ENCODE measurements at places on chromosomes 5 and 9.

- DNase-seq: no peak
These were observed 1.8 kb downstream of the KLF4 start for GRCh38 chr9:107487521-107488374.

DNA sequence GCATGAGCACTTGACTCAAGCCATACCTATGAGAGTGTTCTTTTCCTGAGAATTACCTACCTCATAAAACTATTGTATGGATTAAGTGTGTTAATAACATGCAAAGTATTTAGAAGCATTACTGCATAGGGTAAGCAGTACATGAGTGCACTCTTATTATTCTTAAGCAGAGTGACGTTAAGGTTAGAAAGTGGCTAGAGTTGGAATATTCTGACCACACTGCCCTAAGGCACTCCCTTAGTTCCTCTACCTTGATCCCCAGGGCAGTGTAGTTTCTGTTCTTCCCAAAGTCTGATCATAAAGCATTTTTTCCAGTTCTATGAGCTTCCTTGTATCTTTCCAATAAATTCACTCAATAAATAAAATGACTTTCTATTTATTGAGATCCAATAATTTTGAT, 189.2 kb downstream of the PCSK1 start:
- DNase-seq: no peak

- DNase-seq: no peak
These were observed 41.8 kb downstream of the CAVIN4 start for GRCh38 chr9:100619665-100620064.

GRCh38 chr9:95045751-95046150, 271.8 kb downstream of the FANCC start:
- DNase-seq: no peak
